ENCODE measurements at places on chromosomes 4 and X.
A peak's percentile ranks its signal among the peaks of the same experiment; 100 is the strongest.

GRCh38 chrX:85851418-85851817 lies 195.9 kb downstream of the CHM start:
- no peak for DNase-seq

DNA sequence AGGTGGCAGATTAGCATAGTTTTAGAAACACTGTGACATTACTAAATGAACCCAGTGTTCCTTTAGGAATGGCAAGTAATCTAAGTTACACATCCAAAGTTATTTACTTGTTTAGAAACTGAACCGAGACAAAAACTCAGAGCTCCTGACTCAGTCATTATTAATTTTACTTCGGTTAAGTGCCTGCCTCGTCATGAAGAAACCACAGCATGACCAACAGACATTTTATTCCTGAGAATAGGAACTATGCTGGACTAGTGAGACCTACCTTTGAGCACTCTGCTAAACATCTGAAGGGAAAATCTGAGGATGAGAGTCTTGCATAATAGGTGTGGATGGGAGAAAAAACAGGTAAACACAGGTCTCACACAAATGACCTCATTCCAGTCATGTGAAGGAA lies 2.5 kb downstream of the BEX1 start:
- DNase-seq = no peak

GRCh38 chr4:110510955-110511544 lies 35.1 kb downstream of the ENPEP start:
- DNase-seq = peak; percentile 65

DNA sequence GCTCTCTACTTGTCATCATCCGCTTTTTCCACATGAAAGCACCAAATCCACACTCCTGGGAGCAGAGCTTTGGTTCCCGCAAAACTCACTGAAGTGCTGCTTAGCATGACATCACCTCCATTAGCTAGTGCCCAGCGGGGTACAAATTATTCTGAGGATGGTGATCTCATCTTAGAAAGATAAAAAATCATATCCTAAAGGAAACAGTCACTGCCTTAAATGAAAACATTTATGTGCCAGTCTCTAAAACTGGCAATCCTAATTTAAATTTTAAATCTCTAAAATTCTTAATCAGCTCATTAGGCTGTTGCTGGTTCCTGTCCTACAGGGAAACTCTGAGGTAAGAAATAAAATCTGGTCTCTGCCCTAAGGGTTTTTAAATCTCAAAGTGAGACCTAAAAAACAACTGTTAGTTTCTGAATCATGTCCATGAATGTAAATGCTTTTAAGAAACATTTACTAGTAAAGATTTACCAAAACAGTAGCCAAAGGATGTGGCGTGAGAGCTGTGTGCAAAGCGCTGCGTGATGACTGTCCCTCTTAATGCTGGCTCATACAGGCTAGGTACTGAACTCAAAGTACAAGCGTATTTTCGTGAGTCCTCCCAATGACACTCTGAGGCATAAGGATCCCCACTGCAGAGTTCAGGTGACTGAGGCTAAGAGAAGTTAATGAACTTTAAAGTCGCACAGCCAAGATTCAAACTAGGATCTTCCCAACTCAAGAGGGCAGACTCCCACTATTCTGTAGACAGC lies 4.5 kb downstream of the CASP3 start:
- no peak for DNase-seq

DNA sequence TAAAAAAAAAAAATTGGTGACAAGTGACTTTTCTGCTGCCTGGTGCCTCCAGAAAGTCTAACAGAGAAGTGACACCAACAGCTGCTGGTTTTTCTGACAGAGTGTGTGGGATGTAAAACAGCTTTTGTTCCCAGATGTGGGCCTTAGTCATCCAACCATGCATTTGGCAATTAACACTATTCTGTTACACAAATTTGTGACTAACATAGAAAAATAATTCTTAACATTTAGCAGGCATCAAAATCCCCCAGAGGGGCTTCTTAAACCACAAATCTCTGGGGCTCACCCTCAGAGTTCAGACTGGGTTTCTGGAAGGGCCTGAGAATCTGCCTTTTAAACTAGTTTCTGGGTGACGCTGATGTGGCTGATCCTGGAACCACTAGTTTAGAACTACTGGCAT lies 100.5 kb upstream of the PCDH7 start:
- no peak for DNase-seq

- DNase-seq = no peak
These were observed 4.0 kb upstream of the SYP start for GRCh38 chrX:49204017-49204416.

GRCh38 chrX:150429594-150429993 lies 66.5 kb downstream of the MAMLD1 start:
- DNase-seq = no peak

Data from NCI-H1092 treated with DMSO at 0.1 percent for 48 hours (cell line).